ENCODE measurements at places on chromosomes 1 and 21. TPM values are rescaled to one million over a fixed set of nuclear protein-coding genes. Genes with fewer than 3 reads are reported as not detected.

DNA sequence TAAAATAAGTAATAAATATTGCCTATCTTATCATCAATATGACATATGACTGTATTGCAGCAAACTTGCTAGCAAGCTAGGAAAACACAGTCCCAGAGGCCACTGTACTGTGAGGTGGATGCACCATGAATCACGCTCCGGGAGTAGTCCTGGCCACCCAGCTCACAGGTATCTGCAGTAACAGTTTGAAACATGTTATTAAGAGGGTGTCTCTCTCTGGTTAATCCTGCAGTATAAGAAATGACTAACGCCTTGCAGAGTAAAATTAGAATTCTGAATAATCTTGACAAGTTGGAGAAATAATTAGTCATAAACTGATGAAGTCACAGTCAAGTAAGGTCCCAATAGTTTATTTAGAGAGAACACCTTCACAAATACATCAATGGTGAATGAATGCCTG, 34.0 kb upstream of the DPT start:
- no peaks in the 10 kb centered on the region for H3K36me3 ChIP-seq
- no peak overlapping the region for H3K4me3 ChIP-seq
- H3K4me1 ChIP-seq = no peaks in the 10 kb centered on the region
- H3K27me3 ChIP-seq = no peaks in the 10 kb centered on the region
- DNase-seq = no peak

- no peak for DNase-seq
- peak overlapping the region; percentile 15 for H3K4me3 ChIP-seq
- peaks cover 41% of the 10 kb centered on the region for H3K27me3 ChIP-seq
- peaks cover 2% of the 10 kb centered on the region for H3K4me1 ChIP-seq
- H3K27ac ChIP-seq = no peak overlapping the region
- no peaks in the 10 kb centered on the region for H3K36me3 ChIP-seq
Observed at GRCh38 chr1:201889090-201889968, 631 bp downstream of the SHISA4 start.

GRCh38 chr1:211484755-211485479, 7.0 kb downstream of the RD3 start:
- H3K36me3 ChIP-seq = no peaks in the 10 kb centered on the region
- H3K4me1 ChIP-seq = no peaks in the 10 kb centered on the region
- no peak overlapping the region for H3K4me3 ChIP-seq

DNA sequence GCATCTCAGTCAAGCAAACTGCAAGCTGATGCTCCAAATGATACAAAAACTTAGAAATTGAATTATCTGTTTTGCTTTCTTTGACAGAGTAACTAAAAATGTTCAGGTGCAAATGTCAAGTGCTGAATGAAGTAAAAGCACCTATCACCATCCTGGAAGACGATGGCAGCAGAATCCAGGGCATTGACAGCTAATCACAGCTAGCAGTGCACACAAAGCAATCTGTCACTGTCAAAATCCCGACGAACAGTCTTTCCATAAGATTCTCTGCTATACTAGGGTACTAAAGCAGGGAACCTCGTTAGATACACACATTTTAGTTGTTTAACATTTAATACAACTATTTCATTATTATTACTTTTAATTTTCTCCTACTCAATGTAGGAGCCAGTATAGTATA, 233.3 kb downstream of the BRINP3 start:
- H3K4me3 ChIP-seq = no peak overlapping the region
- H3K36me3 ChIP-seq = no peaks in the 10 kb centered on the region
- H3K27me3 ChIP-seq = no peaks in the 10 kb centered on the region

- DNase-seq = no peak
- H3K4me1 ChIP-seq = peaks cover 51% of the 10 kb centered on the region
- peaks cover 68% of the 10 kb centered on the region for H3K36me3 ChIP-seq
Observed at GRCh38 chr1:174976436-174977108, 23.2 kb upstream of the CACYBP start.

TLCD4 gene
- not detected for total RNA-seq

CENPL gene
- 28.2 TPM for total RNA-seq
